Subcutaneous preadipocyte (primary cell): ENCODE measurements at places on chromosomes 2 and 18. TPM values are rescaled to one million over a fixed set of nuclear protein-coding genes. Genes with fewer than 3 reads are reported as not detected.

The PROKR1 gene
- total RNA-seq = under 0.01 TPM in 1 of 2 replicates, not detected in the other

The KCNJ3 gene
- total RNA-seq = not detected in 2 replicates

The MSTN gene
- total RNA-seq = under 0.01 TPM in 1 of 2 replicates, not detected in the other

The ANO7 gene
- total RNA-seq = 0.73 and 0.78 TPM in 2 replicates

The TRPM8 gene
- 0.20 and 0.73 TPM in 2 replicates for total RNA-seq

The MAP3K19 gene
- total RNA-seq = not detected in 2 replicates

The MFSD2B gene
- total RNA-seq = under 0.01 and 0.37 TPM in 2 replicates

The MYO5B gene
- under 0.01 TPM in 1 of 2 replicates, not detected in the other for total RNA-seq

The RGPD8 gene
- total RNA-seq = 3.7 and 5.9 TPM in 2 replicates

The SEMA4C gene
- 13.6 and 14.3 TPM in 2 replicates for total RNA-seq

The ELOA2 gene
- not detected in 2 replicates for total RNA-seq
